Uterus (tissue), 4 donors: ENCODE measurements at places on chromosomes 4 and X. TPM values are rescaled to one million over a fixed set of nuclear protein-coding genes. Genes with fewer than 3 reads are reported as not detected.

GRCh38 chr4:163395758-163396157 is 52.1 kb downstream of the NPY5R start:
- DNase-seq: no peak

Gene NEUROG2
- total RNA-seq: not detected

DNA sequence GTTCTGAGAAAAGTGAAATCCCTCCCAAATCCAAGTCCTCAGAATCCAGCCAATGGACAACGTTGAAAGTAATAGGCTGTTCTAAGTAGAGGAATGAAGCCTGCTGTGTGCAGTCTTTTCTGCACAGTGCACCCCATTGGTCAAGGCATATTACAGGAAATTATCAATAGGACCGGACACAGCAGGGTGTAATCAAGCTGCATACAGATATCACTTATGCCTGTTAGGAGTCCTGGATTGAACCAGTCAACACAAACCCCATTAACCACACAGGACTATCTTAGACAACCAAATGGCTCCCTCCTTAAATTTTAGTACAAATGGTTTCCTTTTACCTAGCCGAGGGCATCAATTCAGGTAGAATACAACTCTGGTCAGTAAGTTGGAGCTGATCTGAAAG is 34.2 kb upstream of the MAGEA8 start:
- DNase-seq: no peak

GRCh38 chrX:55801811-55802210 is 84.3 kb downstream of the RRAGB start:
- DNase-seq: no peak

Gene ADH4
- not detected for total RNA-seq

GRCh38 chrX:9562851-9563250 is 98.0 kb downstream of the TBL1X start:
- DNase-seq: no peak

- no peak for DNase-seq
Measured at GRCh38 chrX:103201041-103201440, 13.9 kb upstream of the BEX4 start.

GRCh38 chr4:186658657-186659056 is 65.0 kb downstream of the FAT1 start:
- no peak for DNase-seq

Gene ADGRA3
- total RNA-seq: 35.3 TPM

Gene TKTL2
- total RNA-seq: not detected

Gene ARHGAP6
- total RNA-seq: 20.5 TPM

GRCh38 chr4:26741491-26741871 is 119.2 kb upstream of the STIM2 start:
- DNase-seq: no peak

DNA sequence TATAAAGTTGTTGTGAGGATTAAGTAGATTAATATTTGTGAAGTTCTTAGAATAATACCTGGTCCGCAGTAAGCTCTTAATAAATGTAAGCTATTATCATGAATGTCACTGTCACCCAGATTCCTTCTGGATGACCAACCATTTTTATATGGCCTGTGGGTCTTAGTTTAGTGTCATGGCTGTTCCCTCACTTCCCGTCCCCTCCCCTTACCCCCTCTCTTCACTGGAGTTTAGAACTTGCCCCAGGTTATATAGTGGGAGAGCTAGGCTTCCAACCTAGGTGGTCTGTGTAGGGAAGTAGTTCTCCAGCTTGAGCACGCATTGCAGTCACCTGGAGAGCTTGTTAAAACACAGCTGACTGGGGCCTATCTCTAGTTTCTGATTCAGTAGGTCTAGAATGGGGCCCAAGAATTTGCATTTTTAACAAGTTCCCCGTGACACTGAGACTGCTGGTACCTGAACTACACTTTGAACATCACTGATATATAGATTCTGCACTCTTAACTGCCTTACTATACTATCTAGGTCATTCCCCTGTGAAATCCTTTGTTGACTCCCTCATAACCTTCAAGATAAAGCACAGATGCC is 66.9 kb upstream of the PLAC1 start:
- no peak for DNase-seq

Gene ADH1C
- total RNA-seq: 1.0 TPM

- no peak for DNase-seq
Measured at GRCh38 chr4:101198682-101199339, 148.5 kb downstream of the PPP3CA start.

DNA sequence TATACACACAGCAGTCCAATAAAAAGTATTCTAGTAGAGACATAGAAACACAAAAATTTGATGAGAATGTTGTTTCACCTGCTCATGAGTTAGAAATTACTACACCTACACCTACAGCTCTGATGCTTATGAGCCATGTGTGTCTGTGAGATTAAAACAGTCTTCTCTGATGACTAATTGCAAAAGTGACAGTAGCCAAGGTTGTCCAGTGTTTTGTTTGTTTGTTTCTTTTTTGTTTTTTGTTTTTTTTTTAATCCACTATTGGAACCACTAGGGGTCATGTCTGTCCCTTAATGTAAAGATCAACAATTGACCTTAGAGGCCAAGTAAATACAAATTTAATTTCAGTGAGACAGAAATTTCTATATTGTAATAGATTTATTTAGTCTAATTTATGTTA is 423.1 kb downstream of the TEX13C start:
- DNase-seq: no peak

- DNase-seq: no peak
Measured at GRCh38 chrX:7926914-7927258, 327 bp downstream of the PNPLA4 start.

Gene FOXR2
- total RNA-seq: not detected

DNA sequence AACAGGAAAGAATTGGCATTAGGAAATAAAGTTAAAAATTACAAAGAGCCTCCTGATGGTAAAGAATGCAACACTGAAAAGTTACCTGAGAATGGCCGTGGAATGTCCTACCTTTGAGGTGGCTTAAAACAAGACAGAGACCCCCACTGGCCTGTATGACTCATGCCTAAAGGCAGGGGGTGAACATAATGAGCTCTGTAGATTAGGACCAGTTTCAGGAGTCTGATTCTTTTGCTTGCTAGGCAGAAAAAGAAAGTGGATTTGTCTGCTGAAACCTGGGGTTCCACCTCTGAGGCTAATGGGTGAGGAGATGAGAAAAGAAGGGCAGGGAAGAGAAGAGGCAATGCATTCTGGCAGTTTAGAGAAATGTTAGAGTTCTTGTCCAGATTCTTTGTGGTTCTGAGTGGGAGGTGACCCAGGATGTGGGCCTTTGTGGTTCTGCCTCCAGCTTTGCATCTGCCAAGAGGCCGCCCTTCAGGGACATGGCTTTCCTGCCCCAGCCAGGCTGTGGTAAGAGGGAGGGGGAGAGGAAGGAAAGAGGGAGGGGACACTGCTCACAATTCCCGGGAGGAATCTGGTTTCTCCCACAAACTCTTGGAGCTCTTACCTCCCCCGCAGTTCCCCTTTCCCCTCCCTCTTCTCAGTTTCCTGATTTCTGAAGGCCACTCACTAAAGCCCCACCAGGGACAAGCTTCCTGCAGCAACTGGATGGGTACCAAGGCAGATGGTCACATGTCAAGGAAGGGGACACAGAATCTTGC is 109.6 kb downstream of the EFNB1 start:
- no peak for DNase-seq

- no peak for DNase-seq
Measured at GRCh38 chr4:17556498-17556897, 20.5 kb upstream of the LAP3 start.

DNA sequence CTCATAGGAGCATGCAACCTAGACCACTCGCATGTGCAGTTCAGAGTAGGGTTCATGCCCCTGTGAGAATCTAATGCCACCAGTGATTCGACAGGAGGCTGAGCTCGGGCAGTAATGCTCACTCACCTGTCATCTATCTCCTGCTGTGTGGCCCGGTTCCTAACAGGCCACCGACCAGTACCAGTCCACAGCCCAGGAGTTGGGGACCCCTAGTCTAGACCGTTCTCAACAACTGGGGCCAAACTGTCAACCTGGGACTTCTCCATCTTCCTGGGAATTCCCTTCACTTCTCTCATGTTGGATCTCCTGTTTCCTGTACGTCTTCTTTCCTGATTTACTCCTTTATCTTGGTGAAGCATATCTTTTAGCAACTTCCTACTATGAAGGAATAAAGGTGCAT is 79.4 kb upstream of the HELT start:
- DNase-seq: no peak

- DNase-seq: no peak
Measured at GRCh38 chr4:41575207-41575606, 37.2 kb downstream of the LIMCH1 start.

Gene ZNF280C
- 3.5 TPM for total RNA-seq

Gene ATOH1
- total RNA-seq: not detected

DNA sequence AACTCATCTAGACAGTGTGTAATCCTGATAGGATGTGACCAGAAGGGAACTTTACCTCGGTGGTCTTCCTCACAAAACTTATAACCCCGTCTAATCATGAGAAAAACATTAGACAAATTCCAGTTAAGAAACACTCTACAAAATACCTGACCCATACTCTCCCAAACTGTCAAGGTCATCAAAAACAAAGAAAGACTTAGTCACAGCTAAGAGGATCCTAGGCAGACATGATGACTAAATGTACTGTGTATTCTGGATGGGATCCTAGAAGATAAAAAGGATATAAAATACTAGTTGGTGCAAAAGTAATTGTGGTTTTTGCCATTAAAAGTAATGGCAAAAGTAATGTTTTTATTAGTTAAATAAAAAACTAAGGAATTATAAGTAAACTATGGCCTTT is 81.6 kb downstream of the DTHD1 start:
- no peak for DNase-seq

DNA sequence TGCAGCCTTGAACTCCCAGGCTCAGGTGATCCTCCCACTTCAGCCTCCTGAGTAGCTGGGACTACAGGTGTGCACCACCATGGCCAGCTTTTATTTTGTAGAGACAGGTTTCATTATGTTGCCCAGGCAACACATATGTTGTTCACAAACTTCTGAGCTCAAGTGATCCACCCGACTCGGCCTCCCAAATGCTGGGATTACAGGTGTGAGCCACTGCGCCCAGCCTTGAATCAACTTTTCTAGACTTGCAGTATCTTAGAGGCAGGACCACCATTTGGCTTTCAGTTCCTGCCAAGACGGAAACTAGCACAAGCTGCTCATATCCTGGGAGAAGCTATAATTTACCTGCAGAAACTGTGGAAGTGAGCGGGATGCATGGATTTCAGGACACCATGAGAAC is 19.9 kb downstream of the NAT8L start:
- no peak for DNase-seq

Gene MTNR1A
- not detected for total RNA-seq

DNA sequence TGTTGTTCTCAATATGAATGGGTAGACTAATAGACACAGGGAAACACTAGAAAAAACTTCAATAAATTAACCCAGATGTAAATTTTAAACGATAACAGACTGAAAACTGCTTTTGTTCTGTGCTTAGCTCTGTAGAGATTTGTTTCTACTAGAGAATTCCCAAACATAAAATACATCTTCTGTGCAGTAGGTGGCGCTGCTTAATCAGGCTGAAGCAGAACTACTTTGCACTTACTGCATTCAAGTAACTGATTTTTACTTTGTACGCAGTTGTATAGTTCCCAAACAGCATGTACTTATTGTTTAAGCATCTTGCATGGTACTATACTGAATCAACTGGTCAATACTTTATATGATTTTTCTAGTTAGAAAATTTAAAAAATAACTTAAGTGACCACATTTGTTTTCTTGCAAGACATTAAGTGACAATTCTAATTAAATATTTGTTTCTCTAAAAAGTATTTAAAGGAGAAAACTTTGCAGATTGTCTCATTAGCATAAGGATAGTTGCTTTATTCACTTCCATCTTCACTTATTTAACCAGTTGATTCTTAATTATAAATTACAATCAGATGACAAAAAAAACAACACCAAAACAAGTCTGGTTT is 490.6 kb downstream of the IL15 start:
- DNase-seq: peak; percentile 61
